ENCODE measurements at places on chromosomes 16 and 17.

- no peak for DNase-seq
Measured at GRCh38 chr17:47318197-47318918, 5.4 kb upstream of the EFCAB13 start.

GRCh38 chr16:72049110-72049509, 5.2 kb upstream of the HP start:
- DNase-seq: no peak

DNA sequence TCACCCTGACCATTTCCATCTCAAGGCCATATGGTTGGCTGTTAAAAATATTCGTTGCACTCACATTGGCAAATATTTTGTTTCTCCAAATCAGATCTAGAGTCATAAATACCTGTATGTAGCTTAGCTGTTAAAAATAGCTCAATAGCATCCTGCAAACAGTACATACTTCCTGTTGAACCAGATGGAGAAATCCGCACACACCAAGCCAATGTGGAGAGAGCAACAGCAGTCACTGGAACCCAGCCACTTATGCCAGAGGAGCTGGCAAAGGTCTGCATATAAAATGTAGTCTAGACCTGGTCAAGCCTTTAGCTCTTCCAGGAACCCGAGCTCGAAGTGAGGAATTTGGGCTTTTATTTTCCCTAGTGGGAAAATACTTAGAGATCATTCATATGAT, 146.4 kb upstream of the KCNJ16 start:
- no peak for DNase-seq

DNA sequence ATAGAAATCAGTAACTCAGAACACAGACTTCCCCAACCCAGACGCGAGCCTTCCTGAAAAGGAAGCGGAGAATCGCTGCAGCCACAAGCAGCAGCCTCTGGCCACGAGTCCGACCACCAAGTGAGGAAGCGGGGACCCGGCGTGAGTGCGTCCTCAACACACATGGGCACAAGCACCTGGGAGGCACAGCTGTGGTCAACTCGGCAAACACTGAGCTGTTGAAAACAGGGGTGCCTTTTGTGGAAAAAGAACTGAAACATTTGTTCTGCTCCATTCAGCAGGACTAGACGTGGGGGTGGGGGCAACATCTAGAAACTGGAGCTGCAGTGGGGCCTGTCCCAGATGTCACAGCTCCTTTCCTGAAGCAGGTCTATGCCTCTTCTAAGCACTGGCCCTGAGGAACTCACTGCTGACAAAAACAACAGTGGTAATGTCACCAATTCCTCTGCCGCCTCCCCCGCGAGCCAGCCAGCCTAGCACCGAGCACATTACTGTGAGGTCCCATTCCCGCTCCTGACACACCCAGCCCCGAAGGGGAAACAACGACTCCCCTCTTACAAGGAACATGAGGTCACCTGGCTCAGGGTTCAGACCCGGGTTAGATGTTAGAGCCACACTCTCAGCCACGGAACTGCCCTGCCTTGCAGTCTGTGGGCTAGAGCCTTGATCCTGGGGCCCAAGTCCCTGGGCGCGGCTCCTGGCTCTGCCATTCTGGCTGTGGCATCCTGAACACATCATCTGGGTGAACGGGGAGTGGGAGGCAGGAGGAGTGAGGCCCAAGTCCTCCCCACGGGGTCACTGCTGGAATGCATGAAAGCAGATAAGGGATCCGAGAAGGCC, 29.0 kb downstream of the KDM8 start:
- DNase-seq: no peak

DNA sequence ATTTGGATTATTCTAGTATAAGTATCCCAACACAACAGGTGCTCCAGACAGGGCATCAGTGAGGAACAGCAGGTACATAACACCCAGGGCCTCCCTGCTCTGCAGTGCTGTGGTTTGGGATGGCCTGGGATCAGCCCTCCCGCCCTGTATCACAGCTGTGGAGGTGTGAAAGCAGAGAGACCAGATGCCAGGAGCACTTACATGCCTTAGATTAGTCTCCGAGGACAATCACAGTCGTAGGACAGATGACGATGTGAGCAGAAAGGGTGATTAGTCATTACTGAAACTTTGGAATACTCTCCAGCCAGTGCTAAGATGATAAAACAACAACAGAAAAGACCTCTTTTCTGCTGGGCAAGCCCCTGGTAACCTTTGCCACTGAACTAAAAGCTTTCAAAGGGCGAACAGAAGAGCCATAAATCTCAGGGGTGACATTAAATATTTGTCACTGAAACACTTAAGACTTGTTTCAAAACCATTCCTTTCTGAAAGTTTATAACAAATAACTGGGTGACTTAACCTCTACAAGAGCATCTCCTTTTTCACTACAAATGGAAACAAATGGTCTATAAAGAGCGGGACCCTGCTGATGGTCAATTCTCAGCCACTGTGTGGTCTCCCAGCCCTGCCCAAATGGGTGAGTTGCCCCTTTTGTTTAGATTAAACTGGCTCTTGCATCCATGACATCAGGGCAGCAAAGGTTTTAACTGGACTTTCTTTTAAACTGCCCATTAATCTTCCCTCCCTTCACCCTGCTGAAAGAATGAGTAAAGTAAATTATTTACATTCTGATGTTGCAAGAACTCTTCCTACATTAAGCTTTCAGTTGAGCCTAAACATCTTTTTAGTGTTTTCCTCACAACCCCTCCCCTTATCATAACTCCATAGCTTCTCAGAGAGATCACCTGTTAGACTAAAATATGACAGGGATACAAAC, 183.1 kb upstream of the COX10 start:
- DNase-seq: no peak

DNA sequence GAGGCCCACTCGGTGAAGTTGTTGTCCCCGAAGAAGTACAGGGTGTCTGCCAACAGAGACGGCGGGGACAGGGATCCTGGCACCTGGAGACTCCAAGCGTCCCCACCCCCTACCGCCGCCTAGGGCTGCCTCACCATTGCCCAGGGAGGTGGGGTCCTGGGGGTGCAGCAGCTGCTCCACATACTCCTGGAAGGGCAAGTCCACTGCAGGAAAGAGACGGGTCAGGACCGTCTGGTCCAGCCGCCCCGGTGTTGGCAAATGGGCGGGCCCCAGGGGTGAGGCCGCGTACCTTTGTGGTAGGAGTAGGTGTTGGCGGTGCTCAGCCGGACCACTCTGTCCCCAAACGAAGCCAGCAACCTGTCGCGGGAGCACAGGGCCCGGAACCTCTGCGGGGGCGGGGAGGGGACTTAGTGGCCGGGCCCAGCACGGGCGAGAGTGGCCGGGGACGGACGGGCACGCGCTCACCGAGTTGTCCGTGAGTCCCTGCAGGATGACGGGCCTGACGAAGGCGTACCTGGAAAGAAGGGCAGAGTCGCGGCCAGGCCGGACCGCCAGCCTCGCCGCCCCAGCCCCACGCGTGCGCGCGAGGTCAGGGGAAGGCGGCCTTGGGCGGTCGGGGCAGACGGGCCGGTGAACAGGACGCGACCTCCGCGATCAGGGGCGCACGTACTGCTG, 601 bp downstream of the JMJD8 start:
- DNase-seq: no peak

DNA sequence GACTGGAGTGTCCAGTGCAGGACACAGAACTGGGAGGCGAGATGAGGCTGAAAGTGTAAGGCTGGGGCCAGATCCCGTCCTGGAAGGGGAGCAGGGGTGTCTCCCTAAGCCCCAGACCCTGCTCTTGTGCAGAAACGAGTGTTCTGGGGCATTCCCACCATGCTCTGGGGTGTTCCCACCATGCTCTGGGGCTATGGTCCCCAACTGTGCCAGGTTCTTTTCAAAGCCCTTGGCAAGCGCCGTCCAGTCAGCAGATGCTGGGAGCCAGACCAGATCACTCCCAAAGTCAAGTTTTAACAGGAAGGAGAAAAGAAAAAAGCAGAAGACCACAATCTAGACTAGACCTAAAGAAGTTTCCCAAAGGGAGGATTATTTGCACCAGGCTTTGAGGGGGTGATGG, 2.5 kb downstream of the TAX1BP3 start:
- DNase-seq: no peak

DNA sequence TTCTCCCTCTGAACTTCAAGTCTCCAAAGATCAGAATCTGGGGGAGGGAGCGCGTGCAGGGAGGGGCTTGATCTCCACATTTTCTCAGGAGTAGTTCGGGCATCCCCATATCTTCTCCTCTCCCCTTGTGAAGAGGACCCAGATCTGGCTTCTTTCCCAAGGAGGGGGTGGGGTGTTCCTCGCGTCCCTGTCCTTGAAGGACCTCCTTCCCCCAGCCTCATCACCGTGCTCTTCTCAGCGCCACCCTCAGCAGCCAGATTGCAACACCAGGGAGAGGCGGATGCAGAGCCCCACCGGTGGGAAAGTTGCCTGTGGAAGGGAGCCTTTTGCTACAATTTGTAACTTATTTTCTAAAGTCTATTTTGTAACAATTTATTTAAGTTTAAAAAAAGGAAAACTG, 5.7 kb downstream of the PRSS53 start:
- DNase-seq: no peak

GRCh38 chr16:88806491-88807111, 3.0 kb downstream of the CDT1 start:
- DNase-seq: no peak

DNA sequence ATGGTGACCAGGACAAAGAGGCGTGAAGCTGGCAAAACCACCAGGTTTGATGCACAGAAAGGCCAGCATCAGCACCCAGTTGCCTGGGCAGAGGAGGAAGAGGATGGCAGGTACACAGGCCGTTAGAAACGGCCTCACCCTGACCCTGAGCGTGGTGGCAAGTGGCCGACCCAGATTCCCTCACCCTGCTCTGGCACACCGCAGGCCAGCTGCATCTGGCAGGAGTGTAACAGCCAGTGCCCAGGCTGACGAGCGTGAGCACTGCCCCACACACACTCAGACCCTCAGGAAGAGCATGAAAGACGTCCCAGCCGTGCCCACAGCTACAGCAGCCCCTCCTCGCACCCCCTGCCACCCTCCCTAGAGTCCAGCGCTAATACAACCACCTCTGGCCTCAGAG, 82.0 kb downstream of the ANKRD11 start:
- DNase-seq: no peak

GRCh38 chr16:58499092-58499511, 841 bp upstream of the NDRG4 start:
- no peak for DNase-seq

- no peak for DNase-seq
Measured at GRCh38 chr17:36929851-36930582, 7.3 kb upstream of the LHX1 start.

GRCh38 chr17:67546578-67547527, 169.8 kb downstream of the PITPNC1 start:
- DNase-seq: no peak

GRCh38 chr17:34669511-34669910, 90.1 kb downstream of the TMEM132E start:
- no peak for DNase-seq

DNA sequence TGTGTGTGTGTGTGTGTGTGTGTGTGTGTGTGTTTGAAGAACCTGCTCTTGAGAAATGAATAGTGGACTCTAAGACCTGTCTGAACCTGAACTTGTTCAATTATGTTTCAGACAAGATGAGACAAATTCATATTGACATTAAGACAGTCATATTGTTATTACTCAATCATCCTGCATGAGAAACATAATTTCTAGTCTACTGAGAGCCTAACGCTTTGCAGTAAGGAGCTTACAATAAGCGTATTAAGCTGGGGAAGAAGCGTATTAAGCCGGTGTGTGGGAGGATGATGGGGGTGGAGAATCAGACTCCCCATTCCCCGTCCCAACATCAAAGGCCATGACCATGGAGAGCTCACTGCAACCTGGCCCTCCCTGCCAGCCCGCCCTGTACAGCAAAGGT, 22.4 kb upstream of the MNT start:
- DNase-seq: no peak

- DNase-seq: no peak
Measured at GRCh38 chr17:74795327-74796020, 19.3 kb upstream of the NAT9 start.

- DNase-seq: no peak
Measured at GRCh38 chr17:55394357-55395021, 27.1 kb downstream of the MMD start.

DNA sequence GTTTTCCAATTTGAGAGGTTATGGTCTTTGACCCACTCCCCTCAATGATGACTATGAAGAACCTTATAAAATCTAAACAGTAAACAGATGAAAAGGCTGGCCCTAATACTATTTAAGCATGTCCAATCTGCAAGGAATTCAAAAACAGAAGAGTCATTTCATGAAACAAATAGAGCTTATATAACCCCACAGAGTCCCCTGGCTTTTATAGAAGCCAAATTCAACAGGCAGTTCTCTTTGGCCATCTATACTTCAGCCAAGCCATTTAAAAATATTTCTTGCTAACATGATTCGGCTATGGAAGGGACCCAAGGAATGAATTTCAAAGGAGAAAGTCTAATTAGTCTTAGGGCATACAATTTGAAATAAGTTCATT, 43.4 kb downstream of the SPOP start:
- no peak for DNase-seq

DNA sequence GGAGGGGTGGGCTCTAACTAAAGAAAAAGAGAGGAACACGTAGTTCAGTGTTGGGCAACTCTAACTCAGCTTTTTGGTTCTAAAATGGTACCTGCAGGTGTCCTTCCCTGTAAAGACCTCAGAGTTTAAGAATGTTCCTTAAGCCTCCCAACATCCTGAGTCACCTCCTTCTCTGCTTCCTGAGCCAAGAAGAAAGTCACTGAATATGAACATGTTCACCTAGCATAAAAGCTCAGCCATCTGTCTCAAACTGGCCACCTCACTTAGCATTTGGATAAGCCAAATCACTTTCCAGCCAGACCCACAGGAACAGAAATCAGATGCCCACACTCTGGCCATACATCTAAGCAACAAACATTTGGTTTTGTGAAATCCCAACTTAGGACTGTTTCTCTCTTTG, 3.7 kb downstream of the TMEM98 start:
- no peak for DNase-seq

GRCh38 chr16:87995644-87996043, 44.4 kb downstream of the BANP start:
- no peak for DNase-seq

DNA sequence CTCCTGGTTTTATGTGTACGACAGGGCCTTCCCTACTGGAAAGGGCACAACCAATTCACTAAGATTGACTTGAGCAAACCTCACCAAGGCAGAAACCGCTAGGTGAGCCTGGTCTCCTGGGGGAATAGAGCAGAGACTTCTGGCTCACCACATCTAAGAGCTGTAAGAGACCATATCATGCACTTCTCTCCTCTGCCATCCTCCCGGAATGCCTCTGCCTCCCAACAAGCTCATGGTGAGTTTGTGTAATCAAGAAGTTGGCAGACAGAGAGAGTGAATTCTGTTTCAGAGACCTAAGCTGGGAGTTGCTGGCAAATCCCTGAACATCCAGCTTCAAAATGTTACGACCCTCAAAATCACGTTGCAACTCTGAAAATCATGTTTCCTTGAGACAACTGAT, 154.8 kb downstream of the SLC39A11 start:
- DNase-seq: no peak

DNA sequence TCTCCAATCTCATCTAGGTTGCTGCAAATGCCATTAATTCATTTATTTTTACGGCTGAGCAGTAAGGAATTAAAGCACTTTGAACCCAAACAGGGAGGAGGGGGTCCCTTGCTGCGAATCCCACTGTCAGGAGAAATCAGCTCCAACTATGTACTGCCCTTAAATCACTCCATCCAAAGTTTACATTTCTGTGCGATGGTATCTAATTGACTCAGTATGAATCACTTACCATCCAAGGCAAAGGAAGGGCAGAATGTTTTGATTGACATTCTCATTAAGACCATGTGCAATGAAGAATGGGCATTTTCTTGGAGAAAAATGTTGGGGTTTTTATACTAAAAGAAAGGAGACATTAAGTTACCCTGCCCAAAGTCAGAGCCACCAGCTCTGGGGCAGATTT, 47.7 kb upstream of the XYLT1 start:
- DNase-seq: no peak
